ENCODE measurements at places on chromosomes 2 and 18.

DNA sequence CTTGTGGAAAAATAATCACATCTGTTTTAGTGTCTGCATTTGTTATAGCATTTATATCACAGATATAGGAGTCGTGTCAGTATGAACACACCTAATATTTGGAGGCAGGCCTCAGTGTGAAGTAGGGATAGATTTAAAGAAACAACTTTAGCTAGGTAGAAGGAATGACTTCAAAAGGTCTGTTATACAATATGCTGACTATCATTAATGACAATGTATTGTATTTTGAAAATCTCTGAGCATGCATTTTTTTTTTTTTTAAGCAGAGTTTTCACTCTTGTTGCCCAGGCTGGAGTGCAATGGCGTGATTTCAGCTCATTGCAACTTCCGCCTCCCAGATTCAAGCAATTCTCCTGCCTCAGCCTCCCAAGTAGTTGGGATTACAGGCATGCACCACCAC lies 248.3 kb downstream of the EN1 start:
- no peak for DNase-seq

DNA sequence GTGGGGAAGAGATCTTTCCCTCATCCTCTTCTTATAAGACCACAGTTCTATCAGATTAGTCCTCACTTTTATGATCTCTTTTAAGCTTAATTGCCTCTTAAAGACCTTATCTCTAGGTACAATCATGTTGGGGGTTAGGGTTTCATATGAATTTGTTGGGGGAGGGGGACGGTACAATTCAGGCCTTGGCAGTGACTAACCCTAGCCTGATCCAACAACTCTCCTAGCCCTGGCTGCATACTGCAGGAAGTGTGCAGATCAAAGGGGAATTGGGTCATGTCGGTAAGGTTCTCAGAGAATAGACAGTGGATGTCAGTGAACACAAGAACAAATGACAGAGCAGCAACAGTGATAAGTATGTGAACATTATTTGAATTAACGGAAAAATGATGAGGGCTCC lies 16.4 kb downstream of the CAPN13 start:
- no peak for DNase-seq

DNA sequence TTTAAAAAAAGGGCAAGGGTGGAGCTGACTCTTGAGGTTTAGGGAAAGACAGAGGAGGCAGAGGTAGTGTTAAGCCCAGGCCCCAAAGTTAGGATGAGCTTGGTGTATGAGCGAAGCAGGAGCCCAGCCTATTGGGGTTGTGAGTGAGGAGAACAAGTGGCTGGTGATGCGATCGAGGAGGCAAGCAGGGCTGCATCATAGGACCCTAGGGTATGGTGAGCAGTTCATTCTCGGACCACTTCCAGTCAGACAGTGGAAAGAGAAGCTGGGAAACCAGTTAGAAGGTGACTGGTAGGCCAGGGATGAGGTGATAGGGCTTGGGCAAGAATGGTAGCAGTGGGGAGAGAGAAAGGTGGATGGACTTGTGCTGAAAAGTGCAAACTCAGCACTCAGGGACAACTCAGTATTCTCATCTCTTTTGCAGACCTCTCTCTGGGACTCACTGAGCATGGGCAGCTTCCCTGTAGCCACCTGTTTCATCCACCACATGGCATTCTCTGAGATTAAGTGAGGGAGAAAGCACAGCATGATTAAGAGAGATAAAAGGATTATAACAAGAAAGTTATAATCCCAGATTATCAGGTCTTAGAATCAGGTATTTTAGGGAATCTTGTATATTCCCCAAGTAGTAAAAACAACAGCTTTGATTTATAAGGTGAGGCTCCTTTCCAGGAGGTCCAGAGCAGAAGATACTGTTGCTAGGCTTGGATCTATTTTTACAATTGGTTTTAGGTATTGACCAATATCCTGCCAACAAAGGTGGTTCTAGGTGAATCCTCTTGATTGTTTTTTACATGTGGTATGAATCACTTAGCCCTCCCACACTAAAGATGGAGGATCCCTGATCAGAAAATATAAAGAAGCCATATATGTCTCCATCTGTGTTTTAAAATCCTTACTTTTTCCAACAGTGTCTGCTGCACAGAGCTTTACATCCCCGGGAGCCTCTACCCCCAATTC lies 38.3 kb downstream of the XRCC5 start:
- no peak for DNase-seq

DNA sequence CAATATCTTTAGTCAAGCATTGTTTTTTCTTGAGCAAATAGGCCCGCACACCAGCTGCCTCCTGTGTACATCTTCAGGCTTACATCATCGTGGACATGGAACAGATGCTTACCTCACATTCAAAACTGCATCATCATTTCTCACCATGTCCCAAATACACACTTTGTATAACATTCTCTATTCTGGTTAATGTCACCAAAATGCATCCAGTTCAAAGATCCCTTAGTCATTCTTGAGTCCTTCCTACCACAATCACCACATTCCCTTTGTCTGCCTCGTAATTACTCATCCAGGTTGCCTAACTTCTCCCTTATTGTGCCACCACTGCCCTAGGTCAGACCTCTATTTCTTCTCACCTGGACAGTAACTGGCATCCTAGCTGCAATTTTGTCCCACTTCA lies 373.7 kb upstream of the GALNT5 start:
- DNase-seq: no peak

GRCh38 chr18:11147962-11148679 lies 1.2 kb downstream of the PIEZO2 start:
- peak; percentile 48 for DNase-seq

- no peak for DNase-seq
Measured at GRCh38 chr2:224957540-224958461, 84.5 kb downstream of the DOCK10 start.

GRCh38 chr2:70974592-70974991 lies 3.8 kb upstream of the ANKRD53 start:
- no peak for DNase-seq

DNA sequence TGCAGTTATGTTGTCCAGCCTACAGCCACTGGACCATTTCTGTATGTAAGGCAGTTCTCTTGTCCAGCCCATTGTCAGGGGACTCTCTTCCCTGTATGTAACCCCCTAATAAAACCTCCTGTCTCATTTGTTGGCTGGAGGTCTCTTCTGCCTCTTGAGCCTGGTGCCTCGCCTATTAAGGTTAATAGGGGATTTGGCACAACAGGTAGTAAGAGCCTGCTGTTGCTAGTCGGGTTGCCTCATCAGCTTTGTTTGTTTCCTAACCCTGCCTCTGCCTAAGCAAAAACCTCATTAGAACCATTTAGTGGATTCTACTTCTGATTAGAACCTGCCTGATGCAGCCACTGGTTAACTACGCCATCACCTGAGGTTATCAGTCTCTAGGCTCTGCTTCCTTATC lies 62.2 kb upstream of the STPG4 start:
- DNase-seq: no peak

Measured in glutamatergic neuron (in vitro differentiated cells).